ENCODE measurements at places on chromosomes 6 and 20.

DNA sequence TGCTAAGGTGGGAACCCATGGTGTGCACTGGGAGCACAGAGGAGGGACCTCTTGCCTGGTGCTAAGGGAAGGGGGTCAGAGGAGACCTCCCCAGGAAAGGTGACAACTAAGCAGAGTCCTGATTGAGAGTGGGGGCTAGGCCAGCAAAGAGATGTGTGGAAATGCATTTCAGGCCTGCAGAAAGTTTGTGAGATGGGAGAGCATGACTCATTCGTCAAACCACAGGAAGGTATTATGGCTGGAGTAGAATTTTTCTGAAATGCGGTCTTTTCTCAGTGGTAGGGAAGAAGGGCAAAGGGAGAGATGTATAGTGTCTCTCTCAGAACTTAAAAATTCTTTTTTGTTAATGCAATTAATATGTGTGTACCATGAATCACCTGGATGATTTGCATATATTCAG is 23.6 kb upstream of the EDN1 start:
- no peak for DNase-seq

DNA sequence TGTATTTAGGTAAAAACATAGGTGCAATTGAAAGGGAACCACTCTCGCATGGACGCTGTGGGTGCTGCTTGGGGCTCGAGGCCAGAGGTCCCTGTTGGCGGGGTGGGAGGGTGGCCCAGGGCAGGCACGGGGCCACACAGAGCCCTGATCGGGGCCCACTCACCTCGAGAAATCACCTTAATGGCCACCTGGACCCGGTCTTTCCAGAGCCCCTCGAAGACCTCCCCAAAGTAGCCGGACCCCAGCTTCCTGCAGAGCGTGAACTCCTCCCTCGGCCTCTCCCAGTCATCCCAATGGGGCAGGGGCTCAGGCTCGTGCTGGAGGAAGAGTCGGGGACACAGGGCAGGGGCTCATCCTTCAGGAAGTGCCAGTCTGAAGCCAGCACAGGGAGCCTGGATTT is 3.8 kb downstream of the PTK6 start:
- DNase-seq: no peak

DNA sequence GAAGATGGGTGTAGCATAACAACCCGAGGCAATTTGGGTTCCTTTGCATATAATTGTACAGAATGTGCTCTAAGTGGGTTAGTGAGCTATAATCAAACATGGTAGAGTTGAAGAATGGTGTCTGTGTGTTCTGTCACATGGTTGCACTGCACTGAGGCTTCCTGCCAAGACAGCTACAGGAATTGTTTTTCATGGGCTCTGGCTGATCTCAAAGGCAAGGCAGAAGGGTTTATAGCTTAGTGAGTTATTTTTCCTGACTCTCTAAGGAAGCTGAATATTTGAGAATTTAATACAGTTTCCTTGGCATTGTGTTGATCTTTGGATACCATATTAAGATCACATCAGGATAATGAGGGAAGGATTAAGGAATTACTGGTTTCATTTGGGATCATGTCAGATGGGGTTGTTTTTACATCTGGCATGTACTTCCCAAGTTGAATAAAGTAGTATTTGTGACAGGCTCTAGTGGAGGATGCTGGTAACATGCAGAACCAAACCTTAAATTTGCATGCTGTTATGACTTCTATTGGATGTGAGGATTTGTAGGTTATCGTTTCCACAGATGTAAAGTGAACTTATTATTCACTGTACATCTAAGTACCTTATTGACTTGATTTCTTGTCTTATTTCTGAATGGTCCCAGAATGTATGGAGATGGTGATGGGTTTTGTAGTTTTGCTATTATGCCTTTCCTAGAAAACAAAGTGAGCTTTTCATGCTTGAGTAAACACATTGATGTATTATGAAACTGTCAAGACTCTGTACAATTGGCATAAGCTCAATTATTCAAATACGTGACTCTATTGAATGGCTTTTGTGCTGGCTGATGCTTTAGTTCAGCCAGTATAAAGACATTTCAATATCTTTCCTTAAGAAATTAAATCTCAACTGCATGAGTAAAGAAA is 43.3 kb downstream of the LRRC1 start:
- peak; percentile 15 for DNase-seq

- no peak for DNase-seq
These were observed 200.9 kb downstream of the DLL1 start for GRCh38 chr6:170089963-170090362.

DNA sequence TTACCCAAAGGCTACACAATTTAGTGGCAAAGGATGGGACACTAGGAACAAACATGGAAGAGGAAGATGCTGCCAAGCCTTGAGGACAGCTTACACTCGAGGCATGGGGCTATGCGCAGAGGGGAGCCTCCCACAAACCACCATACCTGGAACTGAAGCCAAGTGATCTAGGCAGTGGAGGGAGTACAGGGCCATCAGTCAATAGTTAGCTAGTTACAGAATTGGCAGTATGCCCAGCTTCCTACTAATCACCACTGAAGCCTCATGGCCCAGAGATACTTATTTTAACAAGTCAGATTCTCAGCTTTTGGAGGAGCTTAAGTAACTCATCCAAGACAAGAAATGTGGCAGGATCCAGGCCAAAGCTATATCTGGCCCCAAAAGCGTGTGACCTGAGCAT is 226.6 kb upstream of the MOCS1 start:
- no peak for DNase-seq

DNA sequence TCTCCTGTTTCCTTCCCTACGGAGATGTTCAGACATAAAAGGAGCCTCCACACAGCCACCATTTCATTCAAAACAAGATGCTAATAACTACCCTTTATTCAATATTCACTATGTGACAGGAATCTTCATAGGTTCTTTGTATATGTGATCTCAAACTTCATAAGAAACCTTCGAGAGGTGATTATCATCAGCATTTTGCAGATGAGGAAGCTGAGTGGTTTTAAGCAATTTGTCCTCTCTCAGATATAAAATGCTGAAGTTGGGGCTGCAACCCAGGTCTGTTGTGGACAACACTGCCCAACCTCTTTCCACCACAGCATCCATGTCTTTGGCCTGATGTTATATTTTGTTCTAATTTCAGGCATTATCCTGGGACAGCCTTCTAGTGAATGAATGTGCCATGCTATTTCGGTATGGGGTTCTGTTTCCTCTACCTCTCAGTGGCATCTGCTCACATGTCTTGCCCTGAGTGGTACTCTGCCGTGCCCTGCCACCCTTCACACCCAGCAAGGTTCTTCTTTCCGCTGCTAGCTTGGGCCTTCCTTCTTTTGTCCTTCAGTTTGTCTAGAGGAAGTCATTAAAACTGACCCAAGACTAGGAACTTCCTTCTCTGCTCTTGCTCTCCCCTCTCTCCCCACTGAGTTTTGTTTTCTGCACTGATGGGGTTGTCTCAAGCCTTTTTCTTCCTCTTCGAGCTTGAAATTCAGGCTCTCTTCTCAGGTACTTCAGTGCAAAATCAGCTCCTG is 300.9 kb upstream of the PRDM1 start:
- DNase-seq: no peak

DNA sequence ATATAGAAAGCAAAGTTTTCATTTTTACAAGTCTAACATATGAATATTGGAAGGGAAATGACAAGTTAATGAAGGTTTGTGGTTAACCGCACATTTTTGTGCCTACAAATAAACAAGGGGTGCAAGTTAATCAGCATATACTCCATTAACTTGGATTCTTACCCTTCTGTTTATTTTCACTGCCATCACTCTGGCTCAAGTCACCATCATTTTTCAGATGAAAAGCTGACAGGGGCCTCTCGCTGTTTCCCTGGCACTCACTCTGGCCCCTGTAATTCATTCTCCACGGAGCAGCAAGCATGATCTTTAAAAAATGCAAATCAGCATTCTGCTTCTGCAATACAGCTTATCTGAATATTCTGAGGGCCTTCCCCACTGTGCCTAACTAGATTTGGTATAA is 29.8 kb downstream of the APCDD1L start:
- no peak for DNase-seq

DNA sequence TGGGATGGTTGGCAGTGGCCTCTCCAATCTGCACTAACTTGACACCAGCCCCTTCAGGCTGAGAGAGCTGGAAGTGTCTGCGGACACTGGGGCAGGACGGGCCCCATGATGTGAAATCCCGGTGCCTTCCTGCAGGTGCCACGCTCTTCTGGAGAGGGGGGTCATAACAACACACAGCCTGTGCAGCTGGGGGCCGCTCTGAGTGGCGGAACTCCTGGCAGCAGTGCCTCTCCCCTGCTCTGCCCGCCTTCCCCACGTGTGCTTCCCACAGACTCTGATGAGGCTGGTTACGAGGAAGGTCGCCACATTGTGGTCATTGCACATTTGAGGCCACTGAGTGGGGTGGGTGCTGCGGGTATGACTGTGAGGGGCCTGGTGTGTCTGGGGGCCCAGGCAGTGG is 145.2 kb downstream of the DTNBP1 start:
- no peak for DNase-seq

DNA sequence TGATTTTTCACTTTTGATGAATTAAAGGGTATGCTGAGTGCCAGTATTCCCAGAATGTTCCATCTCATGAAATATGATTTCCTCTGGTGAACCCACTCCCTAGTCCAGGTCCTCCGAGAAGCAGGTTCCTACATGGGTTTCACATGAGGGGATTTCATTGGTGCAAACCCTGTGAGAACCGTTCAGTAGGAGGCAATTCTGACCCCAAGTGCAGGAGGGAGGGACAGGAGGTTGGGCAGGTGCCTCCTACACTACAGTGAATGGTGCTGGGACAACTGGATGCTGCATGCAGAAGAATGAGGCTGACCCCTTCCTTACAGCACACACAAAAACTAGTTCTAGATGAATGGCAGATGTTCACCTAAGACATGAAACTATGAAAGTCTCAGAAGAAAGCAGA is 5.1 kb upstream of the ULBP2 start:
- no peak for DNase-seq

DNA sequence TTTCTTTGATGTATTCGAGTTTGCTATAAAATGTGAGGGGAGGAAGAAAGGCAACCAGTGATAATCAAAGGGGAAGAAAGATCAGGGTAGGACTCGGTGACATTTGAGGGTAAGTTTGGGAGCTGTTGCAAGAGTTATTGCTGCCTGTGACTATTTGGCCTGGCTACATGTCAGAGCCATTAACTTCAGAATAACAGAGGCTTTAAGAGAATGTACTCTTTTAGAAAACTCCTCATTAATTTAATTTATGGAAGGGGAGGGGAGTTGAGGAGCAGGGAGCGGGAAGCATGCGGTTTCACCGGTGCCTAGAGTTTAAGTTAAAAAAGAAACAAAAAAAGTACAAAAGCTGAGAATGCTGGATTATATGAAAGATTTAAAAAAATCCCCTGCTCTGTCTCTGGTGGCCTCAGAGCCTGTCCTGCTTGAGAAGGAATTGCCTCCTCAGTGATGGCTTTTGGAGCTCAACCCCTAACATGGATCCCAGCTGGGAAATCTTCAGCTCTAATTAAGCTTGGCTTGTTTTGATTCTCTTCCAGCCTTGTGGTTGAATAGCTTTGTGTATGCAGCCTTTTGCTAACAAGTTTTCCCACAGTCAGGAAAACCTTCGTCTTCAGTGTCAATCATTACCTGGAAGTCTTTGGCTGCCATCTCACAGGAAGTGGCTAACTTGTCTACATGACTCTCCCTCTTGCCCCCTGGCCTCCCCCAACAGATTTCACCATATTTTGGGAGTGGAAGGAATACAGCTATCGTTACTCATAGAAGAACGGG is 238.2 kb downstream of the SOX4 start:
- DNase-seq: no peak

DNA sequence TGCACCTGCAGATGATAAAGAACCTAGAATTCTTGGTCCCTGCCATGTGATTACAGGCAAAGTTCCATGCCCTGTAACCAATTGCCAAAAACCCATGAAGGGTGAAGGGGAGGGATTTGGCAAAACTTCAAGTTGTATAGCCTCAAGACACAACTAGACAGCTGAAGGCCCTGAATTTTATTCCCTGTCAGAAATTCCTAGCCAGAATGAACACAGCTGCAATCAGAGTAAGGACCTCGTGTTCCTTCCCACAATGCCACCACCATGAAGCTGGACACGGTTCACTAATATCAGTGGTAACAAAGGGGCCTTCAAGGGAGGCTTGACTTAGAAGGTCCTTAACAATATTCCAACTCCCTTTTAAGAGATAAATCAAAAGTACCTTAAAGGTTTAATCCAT is 22.5 kb upstream of the IRAK1BP1 start:
- no peak for DNase-seq

DNA sequence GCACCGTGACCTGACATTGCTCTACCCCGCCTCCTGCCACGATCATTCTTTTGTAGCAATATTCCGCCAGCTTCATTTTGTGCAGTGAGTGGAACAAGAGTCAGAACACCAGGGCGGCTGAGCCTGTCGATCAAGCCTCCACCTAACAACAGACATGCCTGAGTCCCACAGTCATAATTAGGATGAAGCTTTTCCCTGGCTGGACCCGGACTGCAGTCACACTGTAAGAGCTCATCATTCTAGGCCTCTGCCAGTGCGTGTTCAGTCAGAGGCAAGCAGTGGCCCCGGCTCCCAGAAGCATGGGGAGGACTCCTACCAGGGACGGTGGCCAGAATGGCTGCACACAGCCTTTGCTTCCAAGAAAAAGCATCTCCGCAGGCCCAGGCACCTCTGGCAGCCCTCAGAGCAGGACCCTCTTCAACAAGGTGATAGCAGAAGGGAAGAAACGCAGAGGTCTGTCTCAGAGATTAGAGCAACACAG is 23.2 kb upstream of the UNC93A start:
- no peak for DNase-seq

GRCh38 chr6:140039364-140039763 is 664.9 kb upstream of the CITED2 start:
- no peak for DNase-seq

- DNase-seq: no peak
These were observed 153.4 kb upstream of the SALL4 start for GRCh38 chr20:51955756-51956155.

GRCh38 chr6:6395581-6396197 is 75.2 kb upstream of the F13A1 start:
- DNase-seq: no peak

DNA sequence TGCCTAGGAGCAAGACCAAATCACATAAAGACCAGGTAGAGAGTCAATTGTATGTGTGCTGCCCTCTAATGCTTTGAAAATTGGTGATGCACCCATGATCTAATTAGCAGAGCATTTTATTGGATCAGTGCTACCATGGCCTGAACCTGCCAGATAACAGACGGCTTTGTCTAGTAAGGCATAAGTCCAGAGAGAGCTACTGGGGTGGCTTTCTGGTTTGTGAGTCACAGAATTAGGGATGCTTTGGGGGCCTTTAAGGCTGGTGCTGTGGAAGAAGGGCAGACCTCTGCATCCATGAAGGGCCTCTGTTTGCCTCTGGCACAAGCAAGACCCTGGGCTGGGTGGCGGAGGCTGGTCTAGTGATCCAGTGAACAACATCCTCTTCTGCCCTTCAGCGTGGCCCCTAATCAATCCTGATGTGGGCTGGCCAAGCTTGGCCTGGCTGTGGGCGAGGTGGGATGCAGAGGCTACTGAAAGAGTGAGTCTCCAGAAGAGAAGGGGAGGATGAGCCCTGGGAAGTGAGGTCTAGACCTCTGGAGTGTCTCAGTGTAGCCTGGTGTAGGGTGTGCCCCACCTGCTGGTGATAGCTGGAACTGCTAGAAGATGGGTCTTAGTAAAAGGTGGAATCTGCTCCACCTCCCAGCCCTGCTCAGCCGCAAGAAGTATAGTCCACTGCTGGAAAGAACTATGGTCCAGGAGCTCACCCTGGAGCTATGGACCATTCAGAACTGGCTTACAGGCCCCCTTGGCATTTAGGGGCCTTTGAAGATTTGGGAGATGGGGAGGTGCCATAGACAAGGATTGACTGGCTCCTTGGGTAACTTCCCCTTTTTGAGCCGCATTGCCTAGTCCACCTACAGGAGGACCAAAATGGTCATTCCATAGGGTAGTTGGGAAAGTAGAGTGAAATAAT is 36.7 kb upstream of the AAR2 start:
- peak; percentile 88 for DNase-seq

Measured in G401 (cell line).